Testis (tissue), 5 donors: ENCODE measurements at places on chromosomes 12 and 14.

DNA sequence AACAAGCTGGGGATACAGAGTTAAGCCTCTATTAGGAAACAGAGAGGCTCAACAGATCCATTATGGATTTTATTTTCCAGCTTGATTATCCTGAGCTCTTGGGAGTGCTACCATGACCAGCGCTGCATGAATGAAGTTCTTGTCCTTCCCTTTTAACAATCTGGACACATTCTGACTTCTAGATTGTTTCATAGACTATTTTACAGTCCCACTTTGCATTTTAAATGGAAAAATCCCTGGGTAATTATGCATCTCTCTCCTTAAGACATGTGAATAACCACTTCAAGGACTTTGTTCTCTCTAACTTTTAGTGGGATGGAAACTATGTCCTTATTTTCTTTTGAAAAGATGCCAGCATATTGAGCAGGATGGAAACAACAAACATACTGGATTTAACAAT is 2.0 kb downstream of the CCDC198 start:
- no peak for DNase-seq

DNA sequence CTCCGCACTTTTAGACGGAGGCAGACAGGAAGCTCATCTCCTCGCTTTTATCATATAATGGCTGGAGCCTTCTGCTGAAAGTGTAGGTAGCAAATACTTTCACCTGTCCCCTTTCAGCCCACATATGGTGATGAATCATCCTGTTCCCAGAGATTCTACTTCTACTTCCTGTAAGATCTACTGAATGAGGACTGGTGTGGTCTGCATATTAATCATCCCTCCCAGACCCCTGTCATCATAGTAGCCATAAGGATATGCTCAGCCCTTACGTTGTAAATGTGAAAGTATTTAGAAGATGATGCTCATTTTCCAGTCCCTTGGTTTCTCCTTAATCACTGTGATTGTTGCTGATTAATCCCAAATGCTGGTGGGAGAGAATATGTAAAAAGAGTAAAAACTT is 268.2 kb upstream of the GRIP1 start:
- DNase-seq: no peak

DNA sequence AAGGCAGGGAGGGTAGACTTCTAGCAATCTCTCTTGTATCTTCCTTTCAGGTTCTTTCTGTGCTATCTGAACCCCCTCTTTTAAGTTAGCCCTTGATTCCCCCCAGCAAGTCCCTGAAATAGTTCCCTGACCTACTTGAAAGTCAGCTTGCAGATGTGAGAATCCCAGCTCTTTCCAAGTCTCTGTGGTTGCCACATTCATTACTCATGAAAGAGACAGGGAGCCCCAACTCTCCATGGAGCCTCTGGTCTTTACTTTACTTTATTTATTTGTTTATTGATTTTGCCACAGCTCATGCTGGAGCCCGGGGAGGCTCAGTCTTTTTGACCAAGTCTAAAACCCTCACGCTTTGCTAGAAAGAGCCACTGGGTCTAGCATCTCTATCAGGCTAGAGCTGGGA is 193.6 kb upstream of the FAR2 start:
- no peak for DNase-seq

- DNase-seq: no peak
Measured at GRCh38 chr14:79702197-79702596, 509.1 kb downstream of the DIO2 start.
